ENCODE measurements at places on chromosomes 11 and 22.
A peak's percentile ranks its signal among the peaks of the same experiment; 100 is the strongest.

DNA sequence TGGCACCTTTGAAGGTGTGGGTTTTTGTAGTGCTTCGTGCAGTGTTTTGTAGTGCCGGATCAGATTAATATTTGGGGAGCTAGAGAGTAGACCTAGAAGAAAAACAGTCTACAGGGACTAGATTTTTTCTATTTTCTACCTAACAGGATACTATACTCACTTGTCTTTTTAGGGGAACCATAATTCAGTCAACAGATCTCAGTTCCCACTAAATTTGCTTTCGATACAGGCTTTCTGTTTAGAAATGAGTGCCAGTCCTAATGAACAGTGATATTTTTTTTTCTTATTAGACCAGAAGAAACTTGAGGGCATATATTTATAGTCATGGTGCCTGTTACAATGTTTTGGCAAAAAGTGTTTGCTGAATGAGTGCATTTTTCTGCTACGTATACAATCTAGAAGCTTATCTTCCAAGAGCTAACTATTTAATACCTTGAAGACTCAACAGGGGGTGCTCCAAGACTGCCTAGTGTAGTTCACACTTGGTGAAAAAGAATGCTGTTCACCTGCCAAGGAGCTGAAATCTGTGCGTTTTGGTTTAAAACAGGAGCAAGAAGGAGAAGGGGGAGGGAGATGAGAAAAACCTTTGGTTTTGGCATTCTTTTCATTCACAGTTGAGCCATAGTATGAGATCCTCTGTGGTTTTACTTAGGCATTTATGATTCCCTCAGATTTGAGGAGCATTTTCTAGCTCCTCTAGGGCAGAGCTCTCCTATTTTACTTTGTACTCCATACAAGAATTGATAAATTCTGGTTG is 44.9 kb upstream of the VSTM5 start:
- DNase-seq: peak; percentile 18

- no peak for DNase-seq
Measured at GRCh38 chr11:19987331-19987801, 172.9 kb downstream of the DBX1 start.

DNA sequence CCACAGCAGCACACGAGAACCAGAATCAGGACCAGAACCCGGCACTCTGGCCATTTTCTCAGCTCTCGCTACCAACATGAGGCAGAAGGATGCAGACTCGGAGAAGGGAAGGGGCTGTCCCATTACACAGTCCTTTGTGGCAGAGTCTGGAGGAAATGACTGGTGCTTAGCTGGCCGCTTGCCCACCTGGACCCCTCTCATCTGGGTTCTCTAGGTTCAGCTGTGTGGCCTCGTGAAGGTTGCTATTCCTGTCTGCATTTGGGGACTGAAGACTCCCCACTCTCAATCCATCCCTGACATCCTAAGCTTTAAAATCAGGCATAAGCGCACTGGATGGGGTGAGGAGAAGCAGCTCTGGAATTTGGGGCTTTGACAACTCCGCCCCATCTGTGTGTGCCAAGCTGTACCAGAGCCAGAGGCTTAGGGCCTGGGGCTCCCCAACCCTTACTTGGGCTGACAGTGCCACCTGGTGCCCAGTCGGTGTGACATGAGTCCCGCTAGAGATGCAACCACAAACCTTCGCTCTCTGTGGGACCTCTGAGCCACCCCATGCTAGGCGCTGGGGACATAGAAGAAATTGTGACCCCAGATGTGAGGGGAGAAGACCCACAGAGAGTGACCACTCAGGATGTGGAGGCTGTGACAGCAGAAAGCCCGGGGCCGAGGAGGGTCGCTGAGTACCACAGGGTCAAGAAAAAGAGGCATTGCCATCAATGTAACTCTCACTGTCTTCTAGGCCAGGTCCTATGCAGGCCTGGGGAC is 35.8 kb upstream of the FCHSD2 start:
- DNase-seq: peak; percentile 84

- no peak for DNase-seq
Measured at GRCh38 chr11:69781241-69781640, 6.1 kb upstream of the FGF4 start.

DNA sequence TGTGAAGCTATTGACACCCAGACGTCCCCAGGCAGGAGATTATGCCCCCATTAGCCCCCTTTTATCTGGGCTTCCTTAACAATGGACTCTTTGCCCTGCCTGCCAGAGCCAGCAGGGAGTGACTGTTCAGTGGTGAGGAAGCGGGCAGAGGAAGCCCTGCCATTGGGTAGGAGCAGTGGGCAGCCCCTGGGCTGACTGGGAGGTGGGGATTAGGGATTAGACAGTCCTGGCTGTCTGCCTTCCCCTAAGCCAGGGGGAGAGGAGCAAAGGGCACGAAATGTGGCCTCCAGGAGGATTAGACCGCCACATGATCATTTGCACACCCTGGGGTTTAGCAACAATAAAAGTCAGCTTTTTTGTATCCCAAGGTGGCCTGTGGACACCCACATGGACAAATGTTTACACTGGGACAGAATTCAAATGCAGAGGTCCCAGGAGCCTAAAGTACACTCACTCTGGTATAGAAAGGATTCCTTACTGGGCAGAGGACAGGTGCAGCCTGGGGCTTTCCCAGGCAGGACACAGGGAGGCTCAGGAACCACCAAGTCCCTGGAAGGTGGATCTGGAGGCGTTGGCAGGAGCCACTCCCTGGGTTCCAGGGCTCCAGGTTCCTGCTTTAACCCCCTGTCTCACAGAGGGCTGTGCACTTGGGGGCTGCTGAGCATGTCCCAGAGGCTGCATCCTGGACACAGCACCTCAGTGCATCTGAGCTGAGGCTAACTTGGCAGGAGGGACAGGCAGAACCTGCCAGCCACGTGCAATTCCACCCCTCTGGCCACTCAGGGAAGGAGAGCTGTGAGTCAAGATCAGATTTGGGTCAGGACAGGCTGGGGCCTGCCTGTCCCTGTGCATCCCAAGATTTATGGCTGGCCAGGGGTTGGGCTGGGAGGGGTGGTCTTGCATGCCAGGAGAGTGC is 2.1 kb downstream of the PNPLA3 start:
- peak; percentile 60 for DNase-seq

GRCh38 chr11:5291207-5291838 is 10.4 kb downstream of the OR51B4 start:
- no peak for DNase-seq

DNA sequence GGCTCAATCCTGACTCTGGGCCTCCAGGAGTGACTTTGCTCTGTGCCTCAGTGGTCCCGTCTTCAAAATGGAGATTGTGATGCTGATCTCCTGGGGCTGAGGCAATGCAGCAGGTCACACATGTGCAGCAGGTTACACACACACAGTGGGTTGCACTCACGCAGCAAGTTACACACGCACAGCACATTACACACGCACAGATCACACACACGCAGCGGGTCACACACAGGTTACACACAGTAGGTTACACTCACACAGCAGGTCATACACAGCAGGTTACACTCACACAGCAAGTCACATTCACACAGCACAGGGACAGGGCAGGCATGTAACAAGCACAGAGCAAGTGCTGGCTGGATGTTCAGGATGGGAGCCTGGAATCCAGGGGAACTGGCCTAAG is 11.3 kb downstream of the C11orf24 start:
- no peak for DNase-seq

GRCh38 chr22:46444390-46444854 is 93.0 kb downstream of the CELSR1 start:
- no peak for DNase-seq

- DNase-seq: no peak
Measured at GRCh38 chr11:73277467-73277866, 5.3 kb downstream of the P2RY6 start.

GRCh38 chr22:37633089-37633624 is 6.3 kb upstream of the SH3BP1 start:
- DNase-seq: no peak

GRCh38 chr22:44192098-44192815 is 11.5 kb downstream of the PARVG start:
- DNase-seq: peak; percentile 64

DNA sequence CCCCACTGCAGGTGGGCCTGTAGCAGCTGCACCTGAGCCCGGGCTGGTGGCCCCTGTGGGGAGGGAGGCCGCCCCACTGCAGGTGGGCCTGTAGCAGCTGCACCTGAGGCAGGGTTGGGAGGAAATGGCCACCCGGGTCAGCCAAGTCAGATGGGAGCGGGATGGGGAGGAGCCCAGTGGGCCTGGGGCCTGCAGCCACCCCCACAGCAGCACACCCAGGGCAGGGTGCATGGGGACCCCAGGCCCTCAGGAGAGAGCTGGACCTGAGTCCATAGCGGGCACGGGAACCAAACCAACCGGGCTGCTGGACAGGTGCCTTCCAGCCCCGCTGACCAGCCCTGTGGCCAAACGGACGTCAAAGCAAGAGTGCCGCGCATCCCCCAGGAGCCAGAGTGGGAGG is 61.7 kb downstream of the BRD1 start:
- DNase-seq: no peak

DNA sequence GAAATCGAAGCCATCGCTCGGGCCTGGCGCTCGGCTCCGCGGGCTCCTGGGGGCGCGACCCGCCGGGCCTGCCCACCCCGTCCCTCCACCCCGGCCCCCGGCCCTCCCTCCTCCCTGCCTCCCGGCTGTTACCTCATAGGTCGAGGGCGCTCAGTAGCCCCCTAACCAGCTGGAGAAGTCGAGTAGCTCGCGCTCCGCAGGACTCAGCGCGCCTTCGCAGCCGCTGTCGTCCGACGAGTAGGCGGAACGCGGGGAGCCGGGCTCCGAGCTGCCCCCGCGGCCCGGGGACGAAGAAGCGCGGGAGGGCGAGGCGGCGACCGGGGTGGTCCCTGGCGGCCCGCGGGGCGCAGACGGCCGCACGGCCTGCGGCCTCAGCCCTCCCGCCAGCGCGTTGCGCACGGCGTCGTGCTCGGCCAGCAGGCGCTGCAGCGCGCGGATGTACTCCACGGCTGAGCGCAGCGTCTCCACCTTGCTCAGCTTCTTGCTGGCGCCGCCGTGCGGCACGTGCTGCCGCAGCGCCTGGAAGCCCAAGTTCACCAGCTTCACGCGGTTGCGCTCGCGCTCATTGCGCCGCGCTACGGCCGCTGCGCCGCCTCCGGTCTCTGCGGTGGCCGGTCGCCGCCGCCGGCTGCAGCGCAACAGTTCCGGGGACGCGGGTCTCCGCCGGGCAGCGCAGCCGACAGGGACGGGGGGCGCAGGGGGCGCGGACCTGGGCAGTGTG is 627 bp downstream of the ASCL2 start:
- DNase-seq: no peak

DNA sequence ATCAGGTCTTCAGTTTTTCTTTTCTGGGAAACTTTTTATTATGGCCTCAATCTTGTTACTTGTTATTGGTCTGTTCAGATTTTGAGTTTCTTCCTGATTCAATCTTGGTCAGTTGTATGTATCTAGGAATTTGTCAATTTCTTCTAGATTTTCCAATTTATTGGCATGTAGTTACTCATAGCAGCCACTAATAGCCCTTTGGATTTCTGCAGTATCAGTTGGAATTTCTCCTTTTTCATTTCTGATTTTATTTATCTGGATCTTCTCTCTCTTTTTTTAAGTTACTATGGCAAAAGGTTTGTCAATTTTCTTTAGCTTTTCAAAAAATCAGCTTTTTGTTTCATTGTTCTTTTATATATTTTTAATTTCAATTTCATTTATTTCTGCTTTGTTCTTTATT is 419.6 kb upstream of the KIRREL3 start:
- no peak for DNase-seq

DNA sequence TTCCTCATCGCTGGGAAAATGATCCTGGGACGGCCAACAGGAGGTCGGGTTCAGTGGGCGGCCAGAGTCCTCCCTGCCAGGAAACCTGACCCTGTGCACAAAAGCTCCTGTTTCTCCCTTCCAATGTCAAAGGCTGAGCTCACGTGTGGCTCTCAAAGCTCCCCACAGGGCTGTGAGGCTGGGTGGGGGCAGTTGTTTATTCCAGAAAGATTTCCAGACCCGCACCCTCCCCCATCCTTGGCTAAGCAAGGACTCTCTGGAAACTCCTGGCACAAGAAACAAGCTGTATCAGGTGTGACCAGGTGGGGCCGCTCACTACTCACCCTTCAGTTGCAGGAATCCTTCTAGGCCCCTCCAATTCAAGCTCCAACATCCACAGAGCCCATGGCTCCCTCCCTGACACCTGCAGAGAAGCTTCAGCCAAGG is 131.9 kb downstream of the SHANK2 start:
- peak; percentile 57 for DNase-seq
